Natural killer cell treated with Interleukin-12 subunit alpha and Interleukin-12 subunit beta and Interleukin-15 and Interleukin-18, amount 100 ng/mL, for 72 hours (primary cell): ENCODE measurements at places on chromosomes 16 and 17. TPM values are rescaled to one million over a fixed set of nuclear protein-coding genes. Genes with fewer than 3 reads are reported as not detected.
A peak's percentile ranks its signal among the peaks of the same experiment; 100 is the strongest.

The KCNJ16 gene
- not detected for total RNA-seq

- H3K27me3 ChIP-seq = no peaks in the 10 kb centered on the region
- H3K4me3 ChIP-seq = no peak overlapping the region
- no peak for DNase-seq
- peaks cover 7% of the 10 kb centered on the region for H3K4me1 ChIP-seq
- H3K27ac ChIP-seq = no peak overlapping the region
Measured at GRCh38 chr17:63682441-63682840, 17.5 kb downstream of the LIMD2 start.

DNA sequence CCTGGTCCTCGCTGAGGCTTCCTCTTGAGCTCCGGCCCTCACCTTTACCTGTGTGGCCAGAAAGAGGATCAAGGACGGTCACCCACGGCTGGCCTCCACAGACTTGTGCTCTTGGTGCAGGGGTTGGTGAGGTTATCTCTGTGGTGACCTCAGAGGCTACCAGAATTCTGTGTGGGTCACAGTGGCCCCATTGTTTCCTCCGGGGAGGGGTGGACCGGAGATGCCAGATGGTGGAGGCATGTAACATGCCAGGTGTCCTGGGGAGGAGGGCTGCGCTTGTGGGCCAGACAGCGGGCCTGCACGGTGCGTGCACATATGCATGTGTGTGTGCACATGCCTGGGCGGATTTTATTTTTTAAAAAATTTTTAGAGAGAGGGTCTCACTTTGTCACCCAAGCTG lies 6.3 kb downstream of the SGCA start:
- no peak overlapping the region for H3K27ac ChIP-seq
- peak; percentile 37 for DNase-seq
- H3K36me3 ChIP-seq = no peaks in the 10 kb centered on the region
- H3K27me3 ChIP-seq = no peaks in the 10 kb centered on the region
- peaks cover 14% of the 10 kb centered on the region for H3K4me1 ChIP-seq
- H3K4me3 ChIP-seq = no peak overlapping the region

GRCh38 chr16:10683170-10683569 lies 11.6 kb downstream of the TEKT5 start:
- H3K27me3 ChIP-seq = peaks cover 30% of the 10 kb centered on the region
- H3K36me3 ChIP-seq = no peaks in the 10 kb centered on the region
- H3K27ac ChIP-seq = no peak overlapping the region
- no peak overlapping the region for H3K4me3 ChIP-seq
- DNase-seq = no peak

GRCh38 chr16:56866955-56867830 lies 2.2 kb downstream of the SLC12A3 start:
- H3K27me3 ChIP-seq = peaks cover 2% of the 10 kb centered on the region
- H3K27ac ChIP-seq = peak overlapping the region; percentile 25
- no peak overlapping the region for H3K4me3 ChIP-seq
- DNase-seq = no peak
- no peaks in the 10 kb centered on the region for H3K36me3 ChIP-seq
- H3K4me1 ChIP-seq = peaks cover 19% of the 10 kb centered on the region

GRCh38 chr16:1003391-1004347 lies 22.1 kb downstream of the SOX8 start:
- no peak overlapping the region for H3K27ac ChIP-seq
- H3K4me1 ChIP-seq = peaks cover 2% of the 10 kb centered on the region
- H3K27me3 ChIP-seq = peaks cover 6% of the 10 kb centered on the region
- no peak for DNase-seq
- H3K36me3 ChIP-seq = no peaks in the 10 kb centered on the region

DNA sequence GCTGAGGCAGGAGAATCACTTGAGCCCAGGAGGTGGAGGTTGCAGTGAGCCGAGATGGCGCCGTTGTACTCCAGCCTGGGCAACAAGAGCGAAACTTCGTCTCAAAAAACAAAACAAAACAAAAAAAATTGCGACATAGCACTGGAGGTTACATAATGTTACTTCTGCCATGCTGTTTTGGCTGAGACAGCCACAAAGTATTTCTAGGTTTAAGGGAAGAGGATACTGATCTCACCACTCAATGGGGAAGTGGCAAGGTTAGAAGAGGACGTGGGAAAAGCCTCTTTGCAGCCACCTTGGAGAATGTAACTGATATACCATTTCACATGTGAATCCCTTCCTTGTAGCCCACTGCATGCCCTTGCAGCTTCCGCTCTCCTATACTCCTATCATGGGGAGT lies 131.2 kb upstream of the NLRP1 start:
- no peaks in the 10 kb centered on the region for H3K4me1 ChIP-seq
- H3K27me3 ChIP-seq = peaks cover 76% of the 10 kb centered on the region
- no peak overlapping the region for H3K27ac ChIP-seq
- H3K4me3 ChIP-seq = no peak overlapping the region
- no peaks in the 10 kb centered on the region for H3K36me3 ChIP-seq
